Pancreas (tissue), 10 donors: ENCODE measurements at places on chromosomes 6 and 20. TPM values are rescaled to one million over a fixed set of nuclear protein-coding genes. Genes with fewer than 3 reads are reported as not detected.
A peak's percentile ranks its signal among the peaks of the same experiment; 100 is the strongest.

Gene LRRC1
- 8.7 TPM for total RNA-seq

Gene GJA10
- not detected for total RNA-seq

Gene FHL5
- 1.1 TPM for total RNA-seq

Gene ANGPT4
- 0.03 TPM for total RNA-seq

Gene LAMP5
- total RNA-seq = 3.9 TPM

Gene PKHD1
- total RNA-seq = 25.5 TPM

Gene GINS1
- 0.98 TPM for total RNA-seq

DNA sequence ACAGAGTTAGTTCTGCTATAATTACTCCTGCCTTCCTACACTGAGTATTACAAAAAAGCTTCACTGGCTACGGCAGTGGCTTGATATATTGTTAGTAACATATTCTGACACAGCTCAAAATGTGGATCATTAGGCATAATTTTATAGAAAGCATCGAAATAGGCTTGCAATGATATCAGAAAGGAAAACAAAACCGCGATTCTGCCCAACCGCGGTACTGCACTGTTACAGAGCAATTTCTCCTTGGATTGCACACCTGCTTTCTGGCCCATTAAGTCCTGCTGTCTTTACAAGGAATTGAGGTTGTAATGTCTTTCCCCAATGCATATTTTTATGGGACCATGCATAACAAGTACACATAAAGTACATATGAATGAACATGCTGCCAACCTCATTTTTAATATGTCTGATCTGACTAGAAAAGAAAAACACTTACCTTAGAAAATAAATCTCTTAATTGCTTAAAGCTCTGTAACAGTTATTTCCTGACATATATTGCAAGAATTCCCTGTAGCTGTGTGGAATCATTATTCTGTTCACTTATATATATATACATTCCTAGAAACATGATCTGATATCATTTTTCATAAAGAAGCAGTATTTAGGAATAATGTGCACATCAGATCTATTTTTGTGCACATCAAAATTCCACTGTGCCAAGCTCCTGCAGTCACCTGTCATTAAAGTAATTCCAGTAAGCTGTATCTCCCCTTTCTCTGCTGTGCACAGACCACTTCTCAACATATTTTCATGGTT is 763.9 kb downstream of the HACE1 start:
- DNase-seq = no peak
- H3K27ac ChIP-seq = no peak overlapping the region
- H3K36me3 ChIP-seq = no peaks in the 10 kb centered on the region

DNA sequence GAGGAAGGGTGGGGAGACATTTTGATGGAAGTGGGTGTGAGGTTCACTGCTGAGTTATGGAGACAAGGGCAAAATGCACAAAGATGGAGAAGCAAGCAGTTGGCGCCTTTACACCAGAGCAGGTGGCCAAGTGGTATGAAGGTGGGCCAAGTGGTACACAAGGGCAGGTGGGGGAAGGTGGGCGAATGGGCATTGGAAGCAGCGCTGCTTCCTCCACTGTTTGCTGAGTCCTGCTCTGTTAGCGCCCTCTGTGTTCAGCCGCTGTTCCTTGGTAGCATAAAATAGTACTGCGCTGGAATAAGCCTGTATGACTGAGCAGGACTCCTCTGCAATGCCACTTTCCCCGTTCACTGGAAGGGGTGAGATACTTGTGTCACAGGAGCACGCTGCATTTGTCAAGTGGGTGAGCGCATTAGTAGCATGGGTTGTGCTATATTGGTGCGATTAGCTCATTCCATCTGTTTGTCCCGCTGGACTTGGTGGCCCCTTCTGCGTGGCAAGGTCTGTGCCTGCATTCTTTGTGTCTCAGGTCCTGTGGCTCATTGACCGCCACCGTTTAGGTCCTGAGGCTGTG is 116.4 kb downstream of the TOX2 start:
- DNase-seq = no peak
- no peaks in the 10 kb centered on the region for H3K27me3 ChIP-seq
- no peak overlapping the region for H3K27ac ChIP-seq
- H3K4me1 ChIP-seq = no peaks in the 10 kb centered on the region

DNA sequence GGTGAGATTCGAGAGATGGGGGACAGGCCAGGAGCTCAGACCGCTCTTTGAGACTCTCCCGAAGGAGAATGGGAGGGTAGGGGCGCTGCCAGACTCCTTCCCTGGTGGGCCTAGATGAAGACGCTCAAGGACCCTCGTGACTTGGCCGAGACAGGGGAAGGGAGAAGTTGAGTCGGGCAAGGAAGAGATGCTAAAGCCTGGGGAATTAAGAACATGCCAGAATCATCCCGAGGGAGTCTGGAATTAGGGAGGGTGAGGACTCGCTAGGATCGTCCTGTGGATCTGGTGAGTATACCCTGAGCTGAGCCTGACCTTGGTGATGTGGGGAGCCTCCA is 529 bp downstream of the UBE2C start:
- no peaks in the 10 kb centered on the region for H3K27me3 ChIP-seq
- H3K4me1 ChIP-seq = no peaks in the 10 kb centered on the region
- peak overlapping the region; percentile 57 for H3K4me3 ChIP-seq
- peaks cover 23% of the 10 kb centered on the region for H3K36me3 ChIP-seq
- no peak for DNase-seq

GRCh38 chr6:12485226-12485764 is 195.1 kb downstream of the EDN1 start:
- H3K27ac ChIP-seq = no peak overlapping the region
- H3K36me3 ChIP-seq = no peaks in the 10 kb centered on the region
- H3K4me1 ChIP-seq = peaks cover 5% of the 10 kb centered on the region

- no peaks in the 10 kb centered on the region for H3K36me3 ChIP-seq
- peak within 1 kb of the TSS; percentile 62 for H3K4me3 ChIP-seq
- peak; percentile 98 for DNase-seq
- no peaks in the 10 kb centered on the region for H3K27me3 ChIP-seq
- H3K27ac ChIP-seq = peak within 1 kb of the TSS; percentile 33
- no peaks in the 10 kb centered on the region for H3K4me1 ChIP-seq
Measured at GRCh38 chr20:18587665-18588573, at the start of gene DTD1. DTD1 (plus strand) TSS chr20:18588054; CDS start chr20:18588073, 19 bp downstream.

DNA sequence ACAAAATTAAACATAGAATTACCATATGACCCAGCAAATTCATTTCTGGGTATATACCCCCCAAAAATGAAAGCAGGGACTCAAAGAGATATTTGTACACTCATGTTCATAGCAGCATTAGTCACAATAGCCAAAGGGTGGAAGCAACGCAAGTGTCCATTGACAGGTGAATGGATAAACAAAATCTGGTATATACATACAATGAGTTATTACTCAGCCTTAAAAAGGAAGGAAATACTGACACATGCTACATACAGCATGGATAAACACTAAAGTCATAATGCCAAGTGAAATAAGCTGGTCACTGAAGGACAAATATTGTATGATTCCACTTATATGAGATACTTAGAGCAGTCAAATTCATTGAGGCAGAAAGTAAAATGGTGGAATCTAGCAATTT is 5.3 kb upstream of the STX11 start:
- no peak overlapping the region for H3K4me3 ChIP-seq
- no peak for DNase-seq
- H3K27ac ChIP-seq = no peak overlapping the region
- no peaks in the 10 kb centered on the region for H3K4me1 ChIP-seq
- no peaks in the 10 kb centered on the region for H3K36me3 ChIP-seq
- H3K27me3 ChIP-seq = no peaks in the 10 kb centered on the region

DNA sequence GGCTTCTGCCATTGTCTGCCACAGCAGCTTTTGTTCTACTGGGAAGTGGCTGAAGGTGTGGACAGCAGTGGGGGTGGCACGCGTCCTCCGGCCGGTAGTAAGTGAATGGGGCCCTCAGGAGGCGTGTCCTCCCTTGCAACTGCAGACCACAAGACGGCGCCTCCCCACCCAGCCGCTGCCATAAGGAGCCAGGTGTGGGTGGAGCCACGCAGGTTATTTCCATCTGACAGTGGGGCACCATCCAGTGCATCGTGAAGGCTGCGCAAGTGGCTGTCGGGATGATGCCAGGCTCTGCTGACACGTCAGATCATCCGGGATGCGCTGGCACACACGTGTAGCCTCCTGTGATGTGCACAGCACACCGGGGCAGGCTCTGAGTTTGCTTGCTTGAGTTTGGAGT is 379.7 kb downstream of the CDH4 start:
- H3K4me1 ChIP-seq = no peaks in the 10 kb centered on the region
- no peaks in the 10 kb centered on the region for H3K36me3 ChIP-seq
- DNase-seq = no peak
- H3K27ac ChIP-seq = no peak overlapping the region
- H3K27me3 ChIP-seq = no peaks in the 10 kb centered on the region

DNA sequence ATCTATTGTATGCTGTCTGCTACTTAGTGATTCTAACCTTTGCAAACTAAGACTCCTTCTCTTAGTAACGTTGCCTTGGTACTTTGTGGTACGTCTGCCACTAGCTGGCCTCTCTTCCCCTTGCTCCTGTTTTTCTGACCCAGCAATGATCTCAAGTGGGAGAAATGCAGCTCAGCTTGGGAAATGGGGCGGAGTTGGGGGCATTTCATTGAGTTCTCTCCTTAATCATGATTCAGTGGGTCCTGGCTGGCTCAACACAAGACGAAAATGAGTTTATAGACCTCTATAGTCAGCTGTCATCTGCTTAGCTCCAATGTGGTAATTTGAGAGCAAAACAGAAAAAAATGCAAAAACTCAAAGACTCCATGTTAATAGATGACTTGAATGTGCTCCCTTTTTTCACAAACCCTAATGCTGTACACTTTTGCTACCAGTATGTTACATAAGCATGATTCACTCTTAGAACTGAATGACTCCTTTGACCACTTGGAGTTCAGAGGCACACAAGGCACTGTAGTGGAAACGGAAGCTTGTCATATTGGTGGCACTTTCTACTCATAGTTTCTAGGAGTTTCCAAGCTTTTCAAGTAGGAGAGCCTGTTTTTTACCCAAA is 55.3 kb upstream of the SOX4 start:
- H3K27ac ChIP-seq = peak overlapping the region; percentile 54
- peaks cover 18% of the 10 kb centered on the region for H3K4me1 ChIP-seq
- no peaks in the 10 kb centered on the region for H3K27me3 ChIP-seq
- H3K36me3 ChIP-seq = no peaks in the 10 kb centered on the region

DNA sequence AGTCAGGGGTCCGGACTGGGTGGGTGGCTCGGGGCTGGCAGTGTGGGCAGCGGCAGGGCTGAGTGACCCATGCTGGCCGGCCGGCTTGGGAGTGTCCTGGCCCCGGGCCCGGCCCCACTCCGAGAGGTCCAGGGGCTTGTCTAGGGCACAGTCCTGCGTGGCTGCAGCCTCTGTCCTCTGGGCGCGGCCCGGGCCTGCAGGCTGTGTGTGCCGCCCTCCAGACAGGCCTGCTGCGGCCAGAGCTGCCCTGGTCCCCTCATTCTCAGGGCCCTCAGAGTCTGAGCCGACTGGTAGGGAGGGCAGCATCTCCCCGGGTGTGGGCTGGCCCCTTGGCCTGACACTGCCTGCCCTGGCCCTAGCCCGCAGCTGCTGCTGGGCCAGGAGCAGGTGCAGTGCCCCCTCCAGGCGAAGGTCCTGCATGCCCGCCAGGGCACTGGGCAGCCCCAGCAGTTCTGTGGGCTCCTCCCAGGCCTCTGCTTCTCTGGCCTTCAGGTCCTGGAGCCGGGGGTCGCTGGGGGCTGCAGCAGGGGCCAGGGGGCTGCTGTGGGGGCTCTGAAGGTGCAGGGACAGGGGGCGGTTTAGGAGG is 6.9 kb upstream of the CABLES2 start:
- H3K4me3 ChIP-seq = no peak overlapping the region
- H3K4me1 ChIP-seq = peaks cover 13% of the 10 kb centered on the region
- no peak for DNase-seq
- no peak overlapping the region for H3K27ac ChIP-seq
- no peaks in the 10 kb centered on the region for H3K27me3 ChIP-seq
- H3K36me3 ChIP-seq = no peaks in the 10 kb centered on the region

DNA sequence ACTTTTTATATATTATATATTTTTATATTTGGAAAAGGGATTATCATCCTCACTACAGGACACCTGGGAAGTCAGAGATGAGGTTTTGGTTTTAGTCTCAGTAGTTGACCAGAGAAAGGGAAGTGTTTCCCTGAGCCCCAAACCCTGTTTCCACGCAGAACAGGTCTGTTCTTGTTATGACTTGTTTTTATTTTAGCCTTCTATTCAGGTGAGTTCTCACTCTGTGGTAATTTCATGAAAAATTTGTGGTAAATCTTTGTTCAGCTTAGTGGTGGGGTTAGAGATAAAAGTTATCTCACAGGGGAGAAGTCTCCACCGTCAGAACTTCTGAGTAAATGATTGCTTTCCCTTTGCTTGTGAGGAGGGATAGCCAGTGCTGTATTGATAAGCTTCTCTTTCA is 224.9 kb downstream of the FARS2 start:
- no peak for DNase-seq
- H3K4me1 ChIP-seq = no peaks in the 10 kb centered on the region
- no peak overlapping the region for H3K4me3 ChIP-seq
- H3K27ac ChIP-seq = no peak overlapping the region
- no peaks in the 10 kb centered on the region for H3K27me3 ChIP-seq
- no peaks in the 10 kb centered on the region for H3K36me3 ChIP-seq

GRCh38 chr6:38174315-38174714 is 354.8 kb downstream of the ZFAND3 start:
- H3K4me3 ChIP-seq = no peak overlapping the region
- no peak for DNase-seq
- H3K36me3 ChIP-seq = no peaks in the 10 kb centered on the region
- no peak overlapping the region for H3K27ac ChIP-seq
- H3K4me1 ChIP-seq = no peaks in the 10 kb centered on the region

GRCh38 chr6:128515550-128516513 is 4.6 kb downstream of the PTPRK start:
- no peaks in the 10 kb centered on the region for H3K36me3 ChIP-seq
- peaks cover 50% of the 10 kb centered on the region for H3K4me1 ChIP-seq
- no peaks in the 10 kb centered on the region for H3K27me3 ChIP-seq

GRCh38 chr20:63705232-63706026 is 2.3 kb downstream of the ARFRP1 start:
- no peak overlapping the region for H3K27ac ChIP-seq
- H3K4me1 ChIP-seq = peaks cover 6% of the 10 kb centered on the region

- peaks cover 39% of the 10 kb centered on the region for H3K4me1 ChIP-seq
- no peaks in the 10 kb centered on the region for H3K27me3 ChIP-seq
- DNase-seq = no peak
- no peak overlapping the region for H3K4me3 ChIP-seq
- no peak overlapping the region for H3K27ac ChIP-seq
Measured at GRCh38 chr6:43970068-43970912, 157.0 kb downstream of the MRPL14 start.

DNA sequence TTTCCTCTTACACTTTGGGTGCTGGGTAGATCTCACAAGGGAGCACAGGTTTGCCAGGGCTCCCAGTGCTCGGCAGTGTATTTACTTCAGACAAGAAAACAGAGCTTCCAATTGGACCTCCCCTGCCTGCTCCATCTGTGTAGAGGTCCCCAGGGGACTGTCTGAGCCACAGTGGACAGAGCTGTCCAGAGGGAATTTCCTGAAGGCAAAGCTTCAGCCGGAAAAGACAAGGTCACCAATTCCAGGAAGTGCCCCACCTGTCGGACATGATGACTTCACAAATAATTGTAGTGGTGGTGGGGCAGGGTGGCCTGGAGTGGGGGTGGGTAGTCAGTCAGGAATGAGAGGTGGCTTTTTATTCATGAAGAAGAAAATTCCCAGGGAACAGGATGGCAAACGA is 18.6 kb downstream of the ADGRF5 start:
- no peak overlapping the region for H3K4me3 ChIP-seq
- no peaks in the 10 kb centered on the region for H3K27me3 ChIP-seq

GRCh38 chr6:41784581-41785171 is 2.8 kb upstream of the TOMM6 start:
- H3K4me1 ChIP-seq = peaks cover 20% of the 10 kb centered on the region
- H3K36me3 ChIP-seq = no peaks in the 10 kb centered on the region

- no peak for DNase-seq
- H3K4me1 ChIP-seq = no peaks in the 10 kb centered on the region
- no peaks in the 10 kb centered on the region for H3K36me3 ChIP-seq
Measured at GRCh38 chr6:106253172-106253571, 72.4 kb downstream of the ATG5 start.
